A549 (cell line): ENCODE measurements at places on chromosomes 5 and 9. TPM values are rescaled to one million over a fixed set of nuclear protein-coding genes. Genes with fewer than 3 reads are reported as not detected.

DNA sequence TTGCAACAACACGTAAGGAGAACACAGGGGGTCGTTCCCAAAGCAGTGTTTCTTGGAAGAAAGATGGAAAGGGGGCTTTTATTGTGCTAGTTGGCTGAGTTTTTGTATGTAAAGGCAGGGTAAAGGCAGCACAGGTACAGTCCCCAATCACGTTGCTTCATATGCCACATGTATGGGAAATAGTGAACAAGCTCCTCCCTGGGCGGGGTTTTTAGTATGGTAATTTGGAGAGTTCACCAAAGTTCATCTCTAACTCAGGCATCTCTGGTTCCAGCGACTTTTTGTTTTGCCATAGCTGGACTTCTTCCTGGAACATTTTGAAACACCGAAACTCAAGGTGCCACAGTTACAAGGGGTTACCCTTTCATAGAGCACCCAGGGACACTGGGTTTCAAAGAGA lies 133.9 kb downstream of the CAAP1 start:
- DNase-seq = no peak

GRCh38 chr9:96158909-96159575 lies 142.9 kb downstream of the HSD17B3 start:
- DNase-seq = no peak

Gene TRPM3
- polyA plus RNA-seq = not detected in 3 replicates

Gene SLC4A9
- not detected in 3 replicates for polyA plus RNA-seq

DNA sequence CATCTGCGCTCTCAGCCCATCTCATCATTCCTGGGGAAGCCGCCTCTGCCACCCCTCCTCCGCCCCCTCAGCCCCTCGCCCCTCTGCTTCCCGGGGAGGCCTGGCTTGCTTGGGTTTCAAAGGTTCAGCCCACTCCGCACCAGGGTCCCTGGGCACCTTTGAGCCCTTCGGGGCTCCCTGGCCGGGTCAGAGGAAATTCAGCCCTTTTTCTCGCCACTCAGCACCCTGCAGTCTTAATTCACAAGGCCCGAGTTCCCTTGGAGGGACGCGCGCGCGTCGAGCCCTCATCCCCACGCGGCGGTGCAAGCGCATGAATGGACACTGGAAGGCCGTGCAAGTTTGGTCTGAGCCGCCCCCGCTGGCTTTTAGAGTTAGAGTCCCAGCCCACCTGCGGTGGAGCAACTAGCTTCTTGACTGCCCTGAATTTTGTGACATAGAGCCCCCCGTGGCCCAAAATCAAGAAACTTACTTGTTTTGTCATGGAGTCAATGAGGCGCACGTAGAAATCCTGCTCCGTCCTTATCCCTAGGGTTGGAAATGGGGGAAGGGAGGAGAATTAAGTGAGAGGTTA lies 4.5 kb downstream of the EBF1 start:
- DNase-seq = no peak

GRCh38 chr5:8241076-8241475 lies 372.1 kb downstream of the MTRR start:
- DNase-seq = no peak

- no peak for DNase-seq
These were observed 142.7 kb upstream of the DHFR start for GRCh38 chr5:80797428-80798024.

DNA sequence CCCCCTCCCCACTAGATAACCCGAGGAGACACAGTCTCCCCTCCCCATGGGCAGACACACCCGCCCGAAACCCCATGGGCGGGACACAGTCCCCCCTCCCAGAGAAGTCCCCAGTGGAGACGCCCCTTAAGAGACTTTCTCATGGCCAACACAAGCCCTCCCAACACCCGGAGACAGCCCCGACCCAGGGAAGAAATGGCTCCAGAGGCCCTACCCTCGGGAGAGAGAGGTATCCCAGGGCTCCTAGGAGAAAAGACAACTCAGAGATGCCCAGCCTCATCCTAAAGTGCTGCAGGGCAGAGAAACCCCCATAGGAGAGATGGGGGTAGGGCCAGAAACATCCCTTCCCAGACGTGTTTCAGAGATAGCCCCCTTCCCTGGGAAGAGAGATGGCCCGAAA lies 27.4 kb downstream of the PCDH1 start:
- peak; percentile 21 for DNase-seq

DNA sequence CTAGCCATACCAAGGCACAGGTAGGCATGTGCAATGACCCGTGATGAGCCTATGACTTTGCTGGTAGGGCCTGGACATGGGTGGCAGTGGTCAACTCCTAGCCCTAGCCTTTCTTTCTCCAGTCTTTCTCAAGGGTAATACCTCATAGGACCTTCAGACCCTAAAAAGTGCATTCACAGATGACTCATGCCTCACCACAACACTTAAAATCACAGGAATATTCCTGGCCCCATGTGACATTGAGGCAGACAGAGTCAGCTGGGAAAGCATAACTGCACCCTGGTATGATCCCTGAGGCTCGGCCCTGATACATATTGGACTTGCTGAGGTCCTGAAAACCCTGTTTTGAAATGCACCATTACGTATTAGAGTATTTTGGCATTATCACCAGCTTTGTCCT lies 449.5 kb downstream of the HINT1 start:
- no peak for DNase-seq

DNA sequence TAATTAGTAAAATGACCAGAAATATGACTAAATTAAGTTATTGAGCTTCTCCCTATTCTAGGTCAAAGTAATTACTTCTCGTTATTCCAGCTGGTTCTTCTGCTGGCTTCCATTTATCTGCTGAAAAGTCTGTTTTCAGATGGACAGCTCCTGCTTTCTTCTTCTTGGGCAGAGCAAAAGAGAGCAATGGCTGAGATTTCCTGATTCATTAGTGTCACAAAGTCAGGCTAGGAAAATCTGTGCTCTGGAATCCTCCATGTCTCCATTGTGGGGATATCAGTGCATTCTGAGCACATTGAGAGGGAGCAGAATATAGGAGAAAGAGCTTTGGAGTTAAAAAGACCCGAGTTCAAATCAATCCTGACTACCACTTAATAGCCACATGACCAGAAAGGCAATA lies 33.7 kb upstream of the NRG2 start:
- DNase-seq = no peak
